ENCODE measurements at places on chromosomes 13 and 19.

- DNase-seq: peak; percentile 70
Observed at GRCh38 chr13:48902368-48902767, 73.3 kb upstream of the FNDC3A start.

GRCh38 chr13:21436582-21436981 lies 22.5 kb downstream of the ZDHHC20 start:
- no peak for DNase-seq

DNA sequence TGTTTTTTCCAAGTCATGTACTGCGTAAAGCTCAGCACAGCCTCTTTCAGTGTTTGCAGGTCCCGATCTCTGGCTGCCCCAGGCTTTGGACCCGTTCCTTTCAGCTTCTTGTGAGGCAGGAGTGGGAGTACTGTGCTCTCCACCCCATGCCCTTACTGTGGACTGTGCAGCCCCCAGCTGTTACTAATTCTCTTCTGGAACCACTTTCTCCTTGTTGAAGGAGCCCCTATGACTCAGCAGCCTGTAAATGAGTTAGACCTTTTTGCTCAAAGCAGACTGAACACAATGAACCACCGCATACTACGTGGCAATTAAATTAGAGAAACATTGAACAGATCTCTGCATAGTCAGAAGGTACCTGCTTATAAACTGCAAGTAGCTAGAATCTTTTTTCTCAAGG lies 39.0 kb downstream of the SERTM1 start:
- peak; percentile 26 for DNase-seq

- peak; percentile 63 for DNase-seq
Observed at GRCh38 chr13:113207890-113208420, 514 bp downstream of the PCID2 start.

- no peak for DNase-seq
Observed at GRCh38 chr13:71830736-71831135, 36.3 kb downstream of the DACH1 start.

DNA sequence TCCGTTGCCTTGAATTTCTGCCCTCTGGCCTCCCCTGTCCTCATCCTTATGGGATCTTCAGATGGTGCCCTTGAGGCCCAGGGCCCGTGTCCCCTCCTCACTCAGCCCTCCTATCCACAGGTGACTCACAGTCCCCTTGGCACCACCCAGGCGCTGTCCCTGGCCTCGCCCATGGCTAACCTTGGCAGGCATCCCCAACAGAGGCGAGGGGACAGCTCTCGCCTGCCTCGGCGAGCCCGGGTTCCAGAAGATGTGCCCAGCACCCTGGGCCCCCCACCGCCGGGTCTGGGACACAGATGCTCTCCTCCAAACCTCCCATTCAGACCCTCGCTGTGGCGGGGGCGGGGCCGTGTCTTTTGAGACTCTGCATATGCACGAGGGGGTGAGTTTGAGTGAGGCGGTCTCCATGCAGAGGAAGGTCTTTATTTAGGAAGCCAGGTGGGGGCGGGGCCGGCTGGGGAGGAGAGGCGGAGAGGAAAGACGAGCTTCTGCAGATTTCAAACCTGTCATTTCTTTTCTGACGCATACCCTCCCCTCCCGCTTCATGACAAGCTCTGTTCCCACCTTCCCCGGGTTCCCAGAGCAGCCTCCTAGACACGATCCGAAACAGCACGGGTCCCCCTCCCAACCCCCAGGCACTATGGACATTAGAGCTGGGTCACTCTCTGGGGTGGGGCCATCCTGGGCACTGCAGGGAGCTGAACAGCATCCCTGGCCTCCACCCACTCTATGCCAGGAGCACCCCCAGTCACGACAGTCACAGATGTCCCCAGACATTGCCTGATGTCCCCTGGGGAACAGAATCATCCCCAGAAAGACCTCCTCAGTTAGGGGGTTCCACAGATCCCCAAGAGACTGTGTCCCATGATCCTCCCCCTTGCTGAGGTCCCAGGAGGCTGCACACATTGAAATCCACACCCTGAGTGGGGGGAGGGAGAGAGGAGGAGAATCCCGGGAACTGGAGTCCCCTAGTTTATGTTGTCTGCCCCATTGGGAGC lies 48.5 kb downstream of the GNG7 start:
- no peak for DNase-seq

GRCh38 chr13:61908906-61909615 lies 493.4 kb upstream of the PCDH20 start:
- no peak for DNase-seq

DNA sequence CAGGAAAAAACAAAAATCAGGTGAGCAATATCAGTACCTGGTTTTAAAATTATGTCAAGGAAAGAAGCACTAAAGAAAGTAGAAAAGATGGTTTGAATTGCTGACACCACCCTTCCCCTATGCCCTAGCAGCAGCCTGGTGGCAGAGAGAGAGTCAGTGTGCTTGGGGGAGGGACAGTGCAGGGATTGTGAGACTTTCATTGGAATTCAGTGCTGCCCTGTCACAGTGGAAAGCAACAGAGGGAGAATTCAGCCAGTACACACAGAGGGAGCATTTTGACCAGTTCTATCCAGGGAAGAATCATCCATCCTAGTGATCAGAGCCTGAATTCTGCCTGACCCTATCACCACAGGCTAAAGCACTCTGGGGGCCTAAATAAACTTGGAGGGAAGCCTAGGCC lies 222.4 kb upstream of the PCDH17 start:
- no peak for DNase-seq
